Stimulated activated CD8-positive, alpha-beta memory T cell treated with anti-CD3 and anti-CD28 coated beads, Interleukin-15, amount 100 ng/mL, for 4 hours (primary cell): ENCODE measurements at places on chromosomes 12 and 14.

- DNase-seq = no peak
Observed at GRCh38 chr12:70744178-70744577, 106.9 kb upstream of the PTPRB start.

- DNase-seq = no peak
Observed at GRCh38 chr14:64303471-64303917, 9.3 kb upstream of the ESR2 start.

DNA sequence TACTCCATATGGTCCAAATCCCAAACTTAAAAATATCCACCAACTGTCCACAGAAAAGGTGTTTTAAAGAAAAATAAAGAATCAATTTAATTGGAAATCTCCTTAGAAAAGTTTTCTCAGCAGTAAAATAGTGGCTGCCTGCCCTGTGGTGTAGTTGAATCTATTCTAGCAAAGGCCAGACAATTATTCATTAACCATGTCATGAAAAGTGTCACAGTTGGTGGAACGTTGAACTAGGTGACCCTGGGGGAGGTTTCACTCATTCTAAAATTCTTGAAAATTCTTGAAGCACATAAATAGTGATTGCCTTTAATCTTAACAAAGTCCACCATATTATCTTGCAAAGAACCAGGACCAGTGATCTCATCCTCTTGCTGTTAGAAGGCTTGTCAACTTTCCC is 78.4 kb upstream of the GZMB start:
- no peak for DNase-seq

DNA sequence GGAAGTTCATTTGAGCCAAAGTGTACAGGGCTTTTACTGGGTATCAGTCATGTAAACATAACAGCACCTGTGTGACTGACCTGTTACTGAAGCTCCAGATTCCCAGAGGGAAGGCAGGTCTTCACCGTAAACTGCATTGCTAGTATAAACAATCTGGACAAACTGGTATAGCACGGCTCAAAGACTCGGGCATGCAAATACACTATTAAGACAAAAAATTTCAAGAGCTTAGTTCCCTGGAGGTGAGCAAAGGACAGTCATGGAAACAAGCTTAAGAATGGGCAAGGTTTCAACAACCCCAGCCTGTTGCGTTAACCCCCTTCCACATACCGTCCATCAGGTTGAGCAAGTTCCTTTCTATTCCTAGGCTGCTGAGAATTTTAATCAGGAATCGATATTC is 9.4 kb downstream of the PARP11 start:
- no peak for DNase-seq

- no peak for DNase-seq
Observed at GRCh38 chr12:30286345-30286926, 409.2 kb downstream of the IPO8 start.

DNA sequence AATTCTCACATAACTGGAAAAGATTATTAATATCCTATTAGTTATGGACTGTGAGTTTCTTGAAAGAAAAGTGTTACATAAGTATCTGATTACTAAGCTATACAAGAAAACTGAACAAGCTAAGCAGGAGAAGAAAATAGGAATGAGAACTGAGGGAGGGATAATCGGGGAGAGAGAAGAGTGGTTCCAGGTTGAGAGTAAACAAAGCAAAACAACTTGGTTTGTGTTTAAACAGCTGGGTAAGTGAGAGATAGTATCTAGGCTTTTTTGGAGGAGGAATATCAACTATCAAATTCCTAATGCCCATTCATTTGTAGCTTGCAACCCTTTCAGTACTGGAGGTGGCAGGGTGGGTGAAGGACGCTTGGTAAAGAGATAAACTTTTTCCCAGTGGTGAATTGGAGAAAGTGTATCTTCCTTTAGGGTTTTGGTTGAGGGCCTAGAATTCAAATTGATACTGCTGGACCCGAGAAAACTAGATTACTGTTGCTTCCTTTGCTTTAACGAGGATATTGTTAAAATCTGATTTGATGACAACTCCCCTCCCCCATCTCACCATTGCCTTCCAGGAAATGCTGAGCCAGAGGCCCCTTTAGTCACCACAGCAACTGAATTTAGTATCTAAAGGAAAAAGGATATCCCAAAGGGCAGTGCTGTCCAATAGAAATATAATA is 2.0 kb upstream of the SLC2A3 start:
- no peak for DNase-seq

GRCh38 chr12:54349679-54350078 is 14.6 kb downstream of the GPR84 start:
- no peak for DNase-seq

DNA sequence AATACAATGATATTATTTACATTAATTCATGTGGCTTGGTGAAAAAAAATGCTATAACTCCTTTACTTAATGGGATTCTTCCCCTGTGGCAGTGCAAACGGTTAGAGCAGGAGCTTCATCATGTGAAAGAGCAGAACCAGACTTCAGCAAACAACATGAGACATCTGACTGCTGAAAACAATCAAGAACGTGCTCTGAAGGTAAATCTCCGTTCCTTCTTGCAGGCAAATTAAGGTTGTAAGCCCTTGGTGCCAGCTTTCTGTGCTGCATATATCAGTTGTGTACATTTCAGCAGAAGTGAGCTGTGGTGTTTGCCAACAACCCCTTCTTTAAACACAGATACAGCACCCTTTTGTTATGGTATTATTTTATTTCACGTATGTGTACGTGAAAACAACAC is 171.7 kb downstream of the MIPOL1 start:
- no peak for DNase-seq

DNA sequence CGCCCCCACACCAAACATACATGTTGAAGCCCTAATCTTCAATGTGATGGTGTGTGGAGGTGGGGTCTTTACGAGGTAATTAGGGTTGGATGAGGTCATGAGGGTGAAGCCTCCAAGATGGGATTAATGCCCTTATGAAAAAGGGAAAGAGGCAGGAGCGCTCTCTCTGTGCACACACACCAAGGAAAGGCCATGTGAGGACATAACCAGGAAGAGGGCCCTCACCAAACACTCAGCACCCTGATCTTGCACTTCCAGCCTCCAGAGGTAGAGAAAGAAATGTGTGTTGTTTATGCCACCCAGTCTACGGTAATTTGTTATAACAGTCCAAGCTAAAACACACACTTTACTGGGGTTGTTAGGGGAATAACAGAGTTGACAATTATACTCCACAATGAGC is 14.6 kb upstream of the PITPNM2 start:
- DNase-seq = no peak

- DNase-seq = no peak
Observed at GRCh38 chr12:92108651-92109050, 37.0 kb downstream of the BTG1 start.

- no peak for DNase-seq
Observed at GRCh38 chr12:29782871-29783772, 620 bp downstream of the TMTC1 start.

- DNase-seq = no peak
Observed at GRCh38 chr12:47935184-47935583, 28.2 kb upstream of the TMEM106C start.

- DNase-seq = no peak
Observed at GRCh38 chr12:112386726-112387125, 4.5 kb upstream of the HECTD4 start.

GRCh38 chr12:114697741-114698565 is 14.0 kb upstream of the TBX3 start:
- DNase-seq = no peak

DNA sequence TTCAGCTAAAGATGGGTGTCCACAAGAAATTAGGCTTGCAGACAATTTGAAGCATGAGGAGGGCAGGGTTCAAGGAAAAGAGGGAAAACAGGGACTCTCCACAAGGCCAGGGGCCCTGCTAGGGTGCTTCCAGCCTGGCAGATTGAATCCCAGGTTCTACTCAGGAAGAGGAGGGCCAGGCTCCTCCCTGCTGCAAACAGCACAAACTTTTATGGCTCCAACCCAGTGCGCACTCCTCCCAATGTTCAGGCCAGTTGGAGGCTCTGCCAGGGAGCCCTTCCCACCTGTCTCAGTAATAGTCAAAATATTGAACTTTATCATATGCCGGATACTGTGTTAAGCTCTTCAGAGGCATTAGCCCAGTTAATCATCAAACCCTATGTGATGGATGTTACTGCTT is 244.4 kb downstream of the SYT1 start:
- DNase-seq = no peak

- no peak for DNase-seq
Observed at GRCh38 chr12:11805680-11806079, 156.2 kb downstream of the ETV6 start.

GRCh38 chr12:96698521-96698920 is 208.5 kb upstream of the NEDD1 start:
- DNase-seq = no peak

DNA sequence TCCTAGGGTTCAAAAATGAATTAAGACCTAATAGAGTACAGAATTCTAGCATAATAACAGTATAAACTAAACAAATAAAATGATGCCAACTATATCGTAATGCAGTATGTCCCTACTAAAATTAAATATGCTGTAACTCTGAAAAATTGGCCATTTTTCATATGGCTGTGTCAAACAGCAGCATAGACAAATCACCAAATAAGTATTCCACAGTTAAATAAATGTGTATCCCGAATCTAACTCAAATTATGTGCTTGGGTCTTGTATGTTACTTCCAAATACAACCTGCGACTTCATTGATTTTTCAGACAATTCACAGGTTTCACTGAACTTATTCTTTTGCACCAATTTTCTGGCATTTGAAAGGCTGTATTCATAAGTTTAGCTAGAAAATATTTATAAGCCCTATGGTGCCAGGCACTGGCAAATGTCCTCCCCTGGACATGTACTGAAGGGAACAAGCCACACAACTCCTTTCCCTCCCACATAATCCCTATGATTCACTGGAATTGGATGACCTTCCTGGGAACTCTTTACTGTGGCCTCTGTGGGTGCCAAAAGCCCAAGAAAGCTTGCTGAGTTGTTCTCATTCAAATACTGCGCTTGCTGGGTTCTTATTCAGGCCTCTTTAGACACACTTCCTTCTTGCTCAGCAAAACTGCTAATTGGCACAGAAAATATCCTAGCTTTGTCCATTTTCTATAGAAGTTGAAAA is 108.8 kb downstream of the KITLG start:
- no peak for DNase-seq

DNA sequence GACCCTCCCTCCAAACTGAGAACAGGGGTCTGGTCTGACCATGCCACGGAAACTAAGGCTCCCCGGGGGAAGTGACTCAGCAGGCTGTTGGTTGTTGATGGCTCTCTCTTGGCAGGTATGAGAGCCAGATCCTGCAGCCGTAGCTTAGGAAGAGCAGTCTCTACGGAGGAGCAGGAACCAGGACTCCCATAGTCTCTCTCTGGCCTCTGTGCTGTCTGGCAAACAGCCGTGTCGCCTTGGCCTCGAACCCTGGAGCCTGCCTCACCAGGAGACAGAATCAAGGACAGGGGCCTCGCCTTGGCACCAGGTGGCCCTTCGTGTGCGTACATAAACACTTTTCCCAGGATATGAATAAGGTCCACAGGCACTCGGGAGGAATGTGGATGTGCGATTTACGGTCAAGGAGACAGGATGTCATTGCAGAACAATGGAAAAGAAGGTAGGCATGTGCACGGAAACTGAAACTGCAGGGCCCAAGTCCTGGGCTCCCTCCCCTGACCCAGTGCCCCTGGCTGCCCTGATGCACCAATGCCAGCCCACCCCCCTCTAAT is 7.9 kb downstream of the VWF start:
- DNase-seq = no peak

DNA sequence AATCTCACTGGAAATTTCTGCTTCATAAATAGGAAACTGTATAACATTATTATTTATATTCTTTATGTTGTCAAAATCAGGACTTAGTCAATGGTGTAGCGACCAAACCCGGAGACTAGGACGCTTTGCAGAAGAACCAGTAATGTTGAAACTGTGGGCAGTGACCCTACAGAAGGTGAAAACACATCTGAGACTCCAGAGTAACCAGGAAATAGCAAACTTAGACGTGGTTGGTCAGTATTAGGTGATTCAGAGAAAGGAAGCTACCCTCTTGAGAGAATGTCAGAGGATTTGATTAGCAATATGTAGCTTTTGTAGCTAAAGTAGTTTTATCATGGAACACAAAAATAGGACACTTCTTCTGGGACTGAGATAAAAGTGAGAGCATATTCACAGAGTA is 381.9 kb downstream of the SLC16A7 start:
- DNase-seq = no peak

DNA sequence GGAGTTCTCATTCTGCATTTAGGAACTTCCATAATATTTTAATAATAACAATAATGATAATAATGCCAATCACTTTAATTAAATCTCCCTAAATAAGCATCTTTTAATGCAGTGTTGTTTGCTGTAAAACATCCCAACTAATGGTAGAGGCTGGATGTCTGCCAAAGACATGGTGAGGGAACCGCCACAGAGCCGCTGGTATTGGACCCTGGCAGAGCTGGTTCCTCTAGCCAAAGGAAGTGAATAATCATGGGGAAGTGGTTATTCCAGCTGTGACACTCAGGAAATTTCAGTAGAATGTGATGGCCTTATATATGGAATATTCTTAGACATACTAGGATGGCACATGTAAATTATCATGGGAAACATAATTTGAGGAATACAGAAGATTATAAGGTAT is 483.3 kb downstream of the ZFP36L1 start:
- no peak for DNase-seq

- DNase-seq = no peak
Observed at GRCh38 chr12:48279101-48279500, 71.6 kb downstream of the ZNF641 start.

- no peak for DNase-seq
Observed at GRCh38 chr14:89470401-89470800, 53.4 kb upstream of the FOXN3 start.

DNA sequence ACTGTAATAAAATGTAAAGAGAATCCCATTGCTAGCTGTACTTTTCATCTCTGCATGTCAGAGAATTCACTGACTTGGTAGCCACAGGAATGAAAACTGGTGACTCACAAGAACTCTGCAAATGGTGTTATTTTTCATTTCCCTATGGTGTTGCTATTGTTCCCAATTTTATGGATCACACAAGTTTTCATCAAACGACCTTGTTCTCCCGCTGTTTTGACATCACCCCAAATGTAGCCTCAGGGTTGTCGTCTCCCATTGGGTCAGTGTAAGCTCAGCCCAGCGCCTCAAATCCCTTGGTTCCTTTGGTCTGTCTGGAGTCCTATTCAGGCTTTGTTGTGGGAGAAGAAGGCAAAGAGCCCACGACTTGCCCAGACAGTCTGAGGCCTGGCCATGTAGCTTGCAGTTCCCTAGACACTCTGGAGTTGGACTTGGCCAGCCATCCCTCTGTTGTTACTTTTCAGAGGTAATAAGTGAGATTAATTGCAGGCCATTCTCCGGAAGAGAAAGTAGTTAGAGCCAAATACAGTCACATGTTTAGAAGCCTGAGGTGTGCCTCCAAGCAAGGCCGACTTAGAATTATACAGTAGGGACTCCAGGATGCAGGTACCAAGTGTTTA is 159.2 kb downstream of the TGFB3 start:
- no peak for DNase-seq

DNA sequence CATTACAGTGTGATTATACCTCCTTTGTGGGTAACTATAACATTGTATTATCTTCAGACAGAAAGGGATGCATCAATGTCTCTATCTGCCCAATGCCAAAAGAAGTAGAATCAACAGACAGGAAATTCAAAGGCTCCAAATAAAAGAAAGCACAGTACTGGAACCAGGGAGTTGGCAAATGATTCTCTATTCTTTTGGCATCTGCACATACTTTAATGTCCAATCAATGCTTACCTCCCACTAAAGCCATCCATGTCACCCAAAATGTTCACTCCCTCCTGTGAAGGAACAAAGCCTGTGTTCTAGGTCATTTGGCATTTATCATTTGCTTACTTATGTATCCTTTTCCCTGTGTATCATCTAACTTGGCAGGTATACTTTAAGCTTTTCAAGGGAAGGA is 36.7 kb downstream of the KIF21A start:
- DNase-seq = no peak

- DNase-seq = no peak
Observed at GRCh38 chr12:124742111-124742510, 121.6 kb downstream of the SCARB1 start.
